Activated CD8-positive, alpha-beta memory T cell treated with anti-CD3 and anti-CD28 coated beads for 1 hour (primary cell): ENCODE measurements at places on chromosomes 5 and 9.

DNA sequence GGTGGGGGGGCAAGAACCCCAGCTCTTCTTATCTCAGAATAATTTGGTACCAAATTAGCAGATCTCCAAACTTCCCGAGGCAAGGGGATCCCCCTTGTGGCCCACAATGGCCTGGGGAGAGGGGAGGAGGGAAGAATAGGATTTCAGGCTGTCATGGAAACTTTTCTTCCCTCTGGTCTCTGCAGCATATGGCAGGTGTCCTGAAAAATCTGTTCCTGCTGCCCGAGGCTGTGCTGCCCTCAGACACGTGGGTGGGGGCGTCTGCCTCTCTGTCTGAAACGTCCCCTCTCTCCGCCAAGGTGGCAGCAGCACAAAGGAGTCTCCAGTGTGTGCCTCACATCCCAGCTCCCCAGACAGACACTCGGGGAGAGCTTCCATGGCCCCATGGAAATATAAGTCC is 34.0 kb downstream of the CCNJL start:
- DNase-seq: no peak

DNA sequence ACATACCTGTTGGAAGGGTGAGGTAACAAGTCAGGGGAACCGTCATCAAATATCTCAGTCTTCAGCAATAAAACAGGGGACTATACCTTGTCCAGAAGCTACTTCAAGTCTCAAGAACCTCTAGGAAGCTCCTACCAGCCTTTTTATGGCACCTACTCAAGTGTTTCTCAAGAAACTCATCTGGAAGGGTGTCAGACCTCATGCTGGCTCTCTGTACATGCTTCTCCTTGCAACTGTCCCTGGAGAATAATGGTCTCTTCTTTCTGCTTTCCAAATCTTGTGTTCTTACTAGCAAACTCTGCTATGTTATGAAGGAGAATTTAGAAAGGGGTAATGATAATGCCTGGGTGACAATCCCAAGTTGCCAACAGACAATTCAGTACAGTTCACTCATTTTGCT is 8.3 kb upstream of the PTAR1 start:
- DNase-seq: no peak

GRCh38 chr9:4237748-4238511 is 61.9 kb downstream of the GLIS3 start:
- no peak for DNase-seq

DNA sequence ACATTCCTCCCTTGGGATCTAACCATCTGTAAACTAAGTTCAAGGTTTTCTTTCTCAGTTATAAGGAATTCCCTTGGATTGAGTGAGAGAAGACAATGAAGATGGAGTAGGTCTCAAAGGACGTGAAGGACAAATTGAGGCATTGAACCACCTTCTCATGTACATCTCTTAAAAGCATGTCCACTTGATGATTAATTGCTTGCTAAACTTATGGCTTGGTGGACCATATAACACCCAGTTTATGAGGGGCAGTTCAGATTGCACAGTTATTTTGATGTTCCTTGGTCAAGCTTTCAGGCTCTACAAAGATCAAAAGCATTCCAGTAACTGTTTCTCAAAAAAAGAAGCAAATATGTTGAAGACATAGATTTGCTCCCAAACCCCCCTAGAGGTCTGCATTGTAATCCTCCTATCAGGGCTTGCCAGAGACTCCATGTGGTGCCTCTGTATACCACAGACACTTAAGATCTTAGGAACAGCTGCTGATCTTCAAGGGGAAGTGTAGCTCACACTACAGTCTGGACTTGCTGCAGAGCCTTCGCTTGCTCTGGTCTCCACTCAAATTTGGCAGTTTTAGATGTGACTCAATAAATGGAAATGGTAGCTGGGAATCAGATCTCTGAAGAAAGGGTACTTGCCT is 56.9 kb upstream of the ALDH1A1 start:
- DNase-seq: no peak

- DNase-seq: no peak
Measured at GRCh38 chr9:113609562-113610318, 146.2 kb downstream of the RGS3 start.
